T1000 (cell line): ENCODE measurements at places on chromosomes 6 and 20.

- no peak for DNase-seq
Observed at GRCh38 chr6:119243657-119244056, 105.9 kb downstream of the MAN1A1 start.

GRCh38 chr6:119028091-119028490, 50.4 kb downstream of the FAM184A start:
- no peak for DNase-seq

- no peak for DNase-seq
Observed at GRCh38 chr20:17668432-17668831, 13.6 kb downstream of the RRBP1 start.

DNA sequence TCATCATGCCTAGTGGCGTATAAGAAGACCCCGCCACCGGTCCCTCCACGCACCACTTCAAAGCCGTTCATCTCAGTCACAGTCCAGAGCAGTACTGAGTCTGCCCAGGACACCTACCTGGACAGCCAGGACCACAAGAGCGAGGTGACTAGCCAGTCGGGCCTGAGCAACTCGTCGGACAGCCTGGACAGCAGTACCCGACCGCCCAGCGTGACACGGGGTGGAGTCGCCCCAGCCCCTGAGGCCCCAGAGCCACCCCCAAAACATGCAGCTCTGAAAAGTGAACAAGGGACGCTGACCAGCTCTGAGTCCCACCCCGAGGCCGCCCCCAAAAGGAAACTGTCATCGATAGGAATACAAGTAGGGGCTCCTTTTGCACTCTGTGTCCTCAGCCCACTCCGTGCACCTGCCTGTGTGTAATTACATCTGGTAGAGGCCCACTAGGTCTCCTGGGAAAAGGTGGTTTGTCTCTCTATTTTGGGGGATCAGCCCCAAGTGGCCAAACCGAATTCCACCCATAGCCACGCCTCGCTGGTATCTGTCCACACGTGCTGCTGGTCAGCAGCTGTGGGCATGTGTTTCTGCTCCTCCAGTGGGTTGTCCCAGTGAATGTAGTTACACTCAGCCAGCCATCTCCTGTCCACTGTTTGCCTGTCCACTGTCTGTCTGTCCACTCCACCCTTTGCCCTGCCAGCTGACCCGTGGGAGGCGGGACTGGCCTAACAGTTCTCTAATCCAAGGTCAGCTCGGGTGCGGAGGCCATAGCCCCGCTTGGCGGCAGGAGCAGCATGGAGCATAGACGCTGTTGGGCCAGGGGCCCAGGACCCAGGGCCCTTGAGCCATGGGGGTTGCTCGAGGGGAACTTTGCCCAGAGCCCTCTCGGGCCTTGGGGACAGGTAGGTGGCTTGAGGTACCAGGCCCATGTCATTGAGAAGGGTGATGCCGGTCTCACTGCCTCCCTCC, 44.3 kb upstream of the MYL9 start:
- DNase-seq = no peak

GRCh38 chr6:163958646-163959045, 544.1 kb downstream of the QKI start:
- peak; percentile 32 for DNase-seq

GRCh38 chr6:56995347-56995902, 40.5 kb downstream of the BEND6 start:
- DNase-seq = no peak

- no peak for DNase-seq
Observed at GRCh38 chr6:89999154-89999553, 104.9 kb downstream of the GJA10 start.

DNA sequence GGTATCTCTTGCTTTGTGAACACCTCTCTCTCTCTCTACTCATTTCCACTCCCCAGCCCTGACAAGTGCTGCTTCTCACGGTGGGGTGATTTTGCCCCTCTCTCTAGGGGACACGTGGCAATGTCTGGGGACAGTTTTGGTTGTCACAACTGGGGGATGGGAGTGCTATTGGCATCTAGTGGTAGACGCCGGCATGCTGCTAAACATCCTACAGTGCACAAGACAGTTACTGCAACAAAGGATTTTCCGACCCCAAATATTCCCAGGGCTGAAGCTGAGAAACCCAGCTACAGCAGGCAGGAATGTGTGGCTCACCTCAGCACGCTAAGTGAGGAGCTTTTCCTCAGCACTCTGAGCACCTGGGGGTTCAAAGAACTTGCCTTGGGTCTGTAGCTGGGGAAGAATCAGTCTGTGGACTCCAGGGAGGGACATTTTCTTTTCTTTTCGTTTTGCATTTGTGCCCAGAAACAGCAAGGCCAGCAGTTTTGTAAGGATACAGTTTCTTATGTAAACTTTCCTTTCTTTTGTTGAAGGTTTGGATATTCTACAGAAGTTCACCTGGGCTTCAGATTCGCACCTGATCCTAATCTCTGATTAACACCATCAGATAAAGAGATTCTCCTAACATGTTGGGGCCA, 246.9 kb upstream of the ZFP64 start:
- DNase-seq = no peak

DNA sequence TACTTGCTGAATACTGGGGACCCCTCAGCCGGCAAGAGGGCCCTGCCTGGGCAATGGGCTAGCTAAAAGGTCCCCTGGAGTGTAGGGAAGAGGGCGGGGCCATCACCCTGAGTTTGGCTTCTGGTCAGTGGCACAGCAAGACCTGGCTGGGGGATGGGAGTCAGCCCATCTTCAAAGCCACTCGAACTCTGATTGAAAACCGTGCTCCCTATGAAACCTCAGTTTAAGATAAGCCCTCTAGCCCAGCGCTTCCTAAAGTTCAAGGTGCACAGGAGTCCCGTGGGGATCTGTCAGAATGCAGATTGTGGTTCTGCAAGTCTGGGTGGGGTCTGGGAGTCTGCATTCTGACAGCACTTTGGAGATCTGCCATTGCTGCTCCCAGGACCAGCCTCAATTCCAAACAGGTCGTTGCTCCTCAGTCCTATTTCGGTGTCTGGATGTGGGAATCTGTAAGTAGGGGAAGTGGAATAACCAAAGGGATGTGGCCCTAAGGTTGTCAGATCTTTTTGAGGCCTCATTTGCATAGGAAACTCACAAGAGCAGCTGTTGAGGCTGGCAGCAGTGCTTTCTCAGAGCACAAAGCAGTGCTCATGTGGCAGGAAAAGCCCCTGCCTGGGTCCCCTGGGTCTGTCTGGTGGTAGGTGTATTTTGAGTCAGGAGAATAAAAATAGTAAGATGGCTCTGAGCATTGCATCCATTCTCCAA, 85.3 kb upstream of the SCP2D1 start:
- DNase-seq = no peak

- no peak for DNase-seq
Observed at GRCh38 chr6:76221525-76221924, 149.1 kb upstream of the IMPG1 start.

- peak; percentile 85 for DNase-seq
Observed at GRCh38 chr20:17568972-17569521, 828 bp upstream of the DSTN start.

DNA sequence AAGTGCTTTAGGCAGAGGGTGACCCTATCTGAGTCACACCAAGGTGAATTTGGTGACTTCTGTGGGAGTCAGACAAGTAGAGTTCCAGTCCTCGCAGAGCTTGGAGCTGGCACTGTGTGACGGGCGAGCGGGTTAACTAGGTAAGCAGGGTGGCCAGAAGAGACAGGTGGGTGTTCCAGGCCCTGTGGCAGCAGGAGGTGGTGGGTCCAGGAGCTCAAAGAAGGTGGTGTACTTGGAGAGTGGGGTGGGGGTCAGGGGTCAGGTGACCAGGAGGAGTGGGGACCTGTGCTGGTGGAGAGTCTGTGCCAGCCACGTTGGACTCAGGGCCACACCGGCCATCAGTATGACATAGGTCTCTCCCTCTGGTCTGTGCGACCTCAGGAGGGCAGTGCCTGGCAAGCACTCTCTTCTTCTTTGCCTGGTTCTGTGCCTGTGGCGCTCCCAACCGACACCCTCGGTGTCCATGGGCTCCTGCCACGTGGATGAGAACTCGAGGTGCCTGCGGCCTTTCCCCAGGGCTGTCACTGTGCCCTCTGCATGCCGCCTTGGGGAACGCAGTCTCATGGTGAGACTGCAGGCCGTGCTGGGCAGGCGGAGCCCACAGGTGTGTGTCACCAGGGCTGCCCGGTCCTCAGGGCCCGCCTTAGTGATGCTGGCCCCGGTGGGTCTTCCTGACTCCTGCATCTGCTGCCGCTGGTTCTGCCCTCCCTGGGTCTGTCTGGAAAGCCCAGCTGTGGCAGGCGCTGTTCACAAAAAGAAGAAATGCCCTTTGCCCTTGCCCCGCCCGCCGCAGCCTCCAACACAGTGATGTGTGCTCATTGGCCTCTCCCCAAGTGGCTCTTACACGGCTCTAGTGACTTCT, 1.6 kb downstream of the MRGBP start:
- no peak for DNase-seq

DNA sequence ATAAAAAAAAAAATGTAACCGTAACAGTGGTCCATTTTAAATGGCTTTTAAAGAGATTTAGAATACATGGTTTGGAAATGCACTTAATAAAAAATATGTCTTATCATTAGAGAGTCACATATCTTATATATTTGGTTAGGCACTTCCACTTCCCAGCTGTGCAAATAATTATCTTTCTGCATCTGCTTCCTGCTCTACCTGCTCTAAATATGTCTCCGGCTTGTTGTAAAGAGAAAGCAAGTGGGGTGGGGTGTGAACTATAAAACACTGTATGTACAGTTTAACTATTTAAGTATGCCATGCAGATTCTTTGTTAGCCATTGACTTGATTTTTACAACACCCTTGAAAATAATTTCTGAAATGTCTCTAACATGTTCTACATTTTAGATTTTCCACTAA, 106.3 kb downstream of the NKAIN2 start:
- no peak for DNase-seq
